ENCODE measurements at places on chromosomes 1 and 21. TPM values are rescaled to one million over a fixed set of nuclear protein-coding genes. Genes with fewer than 3 reads are reported as not detected.

AGO3 gene
- 22.4 TPM for polyA plus RNA-seq

HEYL gene
- 44.7 TPM for polyA plus RNA-seq

C1QTNF12 gene
- 2.7 TPM for polyA plus RNA-seq

PROX1 gene
- 19.1 TPM for polyA plus RNA-seq

PER3 gene
- 15.4 TPM for polyA plus RNA-seq

DNA sequence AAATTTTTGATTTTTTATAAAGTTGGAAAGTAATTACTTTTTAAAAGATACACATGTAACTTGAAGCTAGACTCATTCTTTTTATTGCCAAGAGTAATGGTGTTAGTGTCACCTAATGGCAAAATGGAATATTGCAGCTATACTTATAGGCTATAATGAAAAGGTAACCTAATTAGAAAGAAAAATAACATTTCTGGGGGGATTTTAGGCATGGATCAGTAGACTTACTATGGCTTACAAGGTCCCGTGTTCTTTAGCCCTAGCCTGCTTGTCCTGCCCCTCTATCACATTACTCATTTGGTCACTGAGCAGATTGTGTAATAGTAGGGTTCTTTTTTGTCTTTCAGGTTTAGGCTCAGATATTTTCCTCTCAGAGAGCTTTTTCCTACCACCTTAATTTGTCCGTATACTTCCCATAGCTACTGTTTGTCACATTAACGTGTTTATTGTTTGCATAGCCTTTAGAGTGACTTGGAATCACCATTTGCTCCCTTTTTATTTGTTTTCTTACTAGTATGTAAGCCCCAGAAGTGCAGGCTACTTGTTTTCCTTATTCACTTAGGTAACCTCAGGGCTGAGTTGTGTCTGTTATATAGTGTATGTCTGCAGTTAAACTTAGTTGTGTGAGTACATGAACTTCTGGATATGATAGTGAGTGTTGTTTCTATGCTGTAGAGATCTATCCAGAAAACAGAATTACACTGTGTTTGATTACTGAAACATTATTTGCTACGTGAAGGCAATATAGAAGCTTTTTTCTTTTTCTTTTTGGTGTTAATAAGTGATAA lies 58.7 kb downstream of the RABGAP1L start:
- no peaks in the 10 kb centered on the region for H3K36me3 ChIP-seq
- no peak overlapping the region for H3K27ac ChIP-seq
- H3K27me3 ChIP-seq: no peaks in the 10 kb centered on the region
- H3K4me1 ChIP-seq: peaks cover 6% of the 10 kb centered on the region

- H3K4me1 ChIP-seq: no peaks in the 10 kb centered on the region
- H3K27ac ChIP-seq: no peak overlapping the region
- H3K36me3 ChIP-seq: no peaks in the 10 kb centered on the region
- no peak overlapping the region for H3K4me3 ChIP-seq
Measured at GRCh38 chr1:218896202-218896601, 277.5 kb upstream of the LYPLAL1 start.

DNA sequence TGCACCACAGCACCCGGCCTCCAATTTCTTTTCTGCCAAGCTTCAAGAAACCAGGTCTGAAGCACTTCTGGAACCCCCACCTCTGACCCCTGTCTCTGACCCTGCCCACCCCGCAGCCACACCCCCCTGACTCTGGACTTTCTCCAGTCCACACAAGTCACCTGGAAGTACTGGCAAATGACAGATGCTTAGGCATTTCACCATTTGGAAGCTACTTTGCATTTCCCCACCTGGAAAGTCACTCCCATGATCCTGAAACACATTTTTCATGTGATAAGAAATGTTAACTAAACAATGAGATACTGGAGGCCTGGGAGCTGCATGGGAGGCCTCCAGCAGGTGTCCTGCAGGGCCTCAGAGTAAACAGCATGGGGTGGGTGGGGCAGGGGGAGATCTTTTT lies 45.7 kb downstream of the NTPCR start:
- no peaks in the 10 kb centered on the region for H3K36me3 ChIP-seq
- DNase-seq: no peak
- H3K4me3 ChIP-seq: no peak overlapping the region
- H3K27ac ChIP-seq: no peak overlapping the region
- H3K4me1 ChIP-seq: no peaks in the 10 kb centered on the region
- H3K27me3 ChIP-seq: no peaks in the 10 kb centered on the region

DNA sequence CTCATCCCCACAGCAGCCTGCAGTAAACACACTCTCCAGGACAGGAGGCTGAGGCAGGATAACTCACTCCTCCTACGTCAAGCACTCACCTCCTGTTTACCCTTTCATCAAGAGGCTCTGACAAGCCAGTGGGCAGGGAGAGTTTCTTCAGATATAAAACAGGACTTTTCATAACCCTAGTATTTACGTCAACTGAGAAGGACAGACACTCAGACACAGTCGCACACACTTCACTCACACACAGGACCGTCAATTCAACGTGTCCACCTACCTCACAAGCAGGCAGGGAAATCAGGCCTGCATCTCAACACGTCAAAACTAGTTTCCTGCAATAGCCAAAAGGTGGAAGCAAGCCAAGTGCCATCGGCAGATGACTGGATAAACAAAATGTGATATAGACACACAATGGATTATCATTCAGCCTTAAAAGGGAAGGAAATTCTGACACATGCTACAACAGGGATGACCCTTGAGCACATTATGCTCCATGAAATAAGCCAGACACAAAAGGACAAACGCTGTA lies 48.6 kb downstream of the ITPKB start:
- no peak overlapping the region for H3K4me3 ChIP-seq
- H3K27ac ChIP-seq: no peak overlapping the region
- H3K4me1 ChIP-seq: peaks cover 8% of the 10 kb centered on the region
- H3K27me3 ChIP-seq: no peaks in the 10 kb centered on the region
- DNase-seq: no peak

- H3K36me3 ChIP-seq: no peaks in the 10 kb centered on the region
- H3K4me1 ChIP-seq: no peaks in the 10 kb centered on the region
- DNase-seq: no peak
- H3K27me3 ChIP-seq: no peaks in the 10 kb centered on the region
- no peak overlapping the region for H3K4me3 ChIP-seq
Measured at GRCh38 chr21:45089964-45090363, 15.6 kb downstream of the ADARB1 start.

- H3K4me3 ChIP-seq: no peak overlapping the region
- H3K27me3 ChIP-seq: no peaks in the 10 kb centered on the region
- H3K27ac ChIP-seq: no peak overlapping the region
- no peaks in the 10 kb centered on the region for H3K4me1 ChIP-seq
Measured at GRCh38 chr21:42262831-42263231, 43.9 kb downstream of the ABCG1 start.

- no peaks in the 10 kb centered on the region for H3K27me3 ChIP-seq
- no peak for DNase-seq
- H3K27ac ChIP-seq: no peak overlapping the region
- H3K4me1 ChIP-seq: no peaks in the 10 kb centered on the region
Measured at GRCh38 chr1:181398544-181398943, 84.8 kb upstream of the CACNA1E start.

GRCh38 chr1:209645574-209646452 lies 6.4 kb downstream of the LAMB3 start:
- no peak overlapping the region for H3K4me3 ChIP-seq
- H3K4me1 ChIP-seq: peaks cover 41% of the 10 kb centered on the region
- no peak for DNase-seq

- H3K27me3 ChIP-seq: no peaks in the 10 kb centered on the region
- H3K36me3 ChIP-seq: no peaks in the 10 kb centered on the region
- H3K4me3 ChIP-seq: no peak overlapping the region
- DNase-seq: no peak
- H3K4me1 ChIP-seq: peaks cover 4% of the 10 kb centered on the region
- no peak overlapping the region for H3K27ac ChIP-seq
Measured at GRCh38 chr21:33444499-33444898, 35.3 kb downstream of the TMEM50B start.

DNA sequence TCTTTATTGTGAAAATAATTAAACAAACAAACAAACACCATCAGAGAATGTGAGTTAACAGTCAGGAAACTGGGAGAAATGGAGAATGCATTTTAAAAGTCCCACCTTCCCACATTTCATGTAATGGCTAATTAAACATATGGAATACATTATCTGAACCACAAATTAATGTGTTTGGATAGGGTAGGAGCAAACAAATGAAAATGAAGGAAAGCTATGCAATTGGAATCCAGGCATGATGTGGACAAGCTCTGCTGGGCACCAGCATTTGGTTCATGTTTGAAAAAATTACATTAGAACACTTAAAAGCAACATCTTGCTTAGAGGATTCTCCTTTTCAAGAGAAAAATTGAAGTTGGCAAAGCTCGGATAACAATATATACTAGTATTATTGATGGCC lies 628.1 kb downstream of the LMO4 start:
- H3K4me3 ChIP-seq: no peak overlapping the region
- H3K27me3 ChIP-seq: no peaks in the 10 kb centered on the region
- no peaks in the 10 kb centered on the region for H3K36me3 ChIP-seq
- DNase-seq: no peak
- no peaks in the 10 kb centered on the region for H3K4me1 ChIP-seq

Measured in testis (tissue), 5 donors.